ENCODE measurements at places on chromosomes 6 and 20. TPM values are rescaled to one million over a fixed set of nuclear protein-coding genes. Genes with fewer than 3 reads are reported as not detected.

HS3ST5 gene
- total RNA-seq, result not detected

DNA sequence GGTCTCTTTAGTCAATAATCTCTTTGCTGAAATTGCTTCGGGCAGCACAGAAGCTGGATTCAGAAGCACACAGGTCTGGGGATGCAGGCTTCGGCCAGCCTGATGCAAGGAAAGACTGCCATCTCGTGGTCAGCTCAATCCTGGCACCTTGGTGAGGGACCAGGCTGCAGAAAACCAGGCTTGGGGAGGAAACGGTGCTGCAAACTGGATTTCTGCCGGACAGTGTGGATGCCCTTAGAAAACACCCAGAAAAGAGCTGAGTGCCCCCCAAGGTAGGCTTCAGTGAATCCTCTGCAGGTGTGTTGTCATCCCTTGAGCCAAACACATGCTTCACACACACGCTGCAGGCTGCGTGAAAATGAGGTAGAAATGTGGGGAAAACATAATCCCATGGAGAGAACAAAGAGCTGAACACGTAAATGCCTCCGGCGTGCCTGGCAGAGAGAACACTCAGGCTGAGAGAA, 89.8 kb upstream of the PAX1 start:
- H3K4me1 ChIP-seq, result no peaks in the 10 kb centered on the region
- H3K27ac ChIP-seq, result no peak overlapping the region
- no peak overlapping the region for H3K4me3 ChIP-seq
- peak; percentile 17 for DNase-seq
- no peaks in the 10 kb centered on the region for H3K36me3 ChIP-seq

- no peak overlapping the region for H3K4me3 ChIP-seq
- DNase-seq, result no peak
- peaks cover 9% of the 10 kb centered on the region for H3K27me3 ChIP-seq
- no peak overlapping the region for H3K27ac ChIP-seq
- no peaks in the 10 kb centered on the region for H3K36me3 ChIP-seq
- no peaks in the 10 kb centered on the region for H3K4me1 ChIP-seq
These were observed 6.8 kb downstream of the GUCA1A start for GRCh38 chr6:42179945-42180313.

DNA sequence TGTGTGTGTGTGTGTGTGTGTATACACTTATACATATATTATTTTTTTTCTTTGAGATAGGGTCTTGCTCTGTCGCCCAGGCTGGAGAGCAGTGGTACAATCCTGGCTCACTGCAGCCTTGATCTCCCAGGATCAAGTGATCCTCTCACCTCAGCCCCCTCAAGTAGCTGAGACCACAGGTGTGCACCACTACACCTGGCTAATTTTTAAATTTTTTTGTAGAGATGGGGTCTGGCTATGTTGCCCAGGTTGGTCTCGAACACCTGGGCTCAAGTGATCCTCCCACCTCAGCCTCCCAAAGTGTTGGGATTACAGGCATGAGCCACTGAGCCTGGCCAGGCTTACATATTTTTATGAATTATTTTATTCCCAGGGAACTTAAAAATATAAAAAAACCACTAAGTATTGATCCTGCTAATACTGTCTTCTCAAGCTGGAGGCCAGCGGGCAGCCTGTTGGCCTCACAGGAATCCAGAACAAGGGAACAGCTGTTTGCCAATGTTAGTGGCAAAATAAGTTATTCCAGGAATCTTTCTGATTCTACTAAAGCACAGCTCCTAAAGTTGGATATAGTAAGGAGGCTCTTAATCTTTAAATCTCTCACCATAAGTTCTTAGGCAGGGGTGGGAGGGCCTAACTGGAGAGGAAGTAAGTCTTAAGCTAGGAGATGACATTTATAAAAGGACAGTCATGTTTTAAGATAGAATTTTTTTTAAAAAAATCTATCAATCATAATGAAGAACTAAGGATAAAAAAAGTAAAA, 135.5 kb upstream of the NUP153 start:
- H3K36me3 ChIP-seq, result no peaks in the 10 kb centered on the region
- no peak overlapping the region for H3K4me3 ChIP-seq
- no peaks in the 10 kb centered on the region for H3K4me1 ChIP-seq

PRDM1 gene
- 2.4 TPM for total RNA-seq

DNA sequence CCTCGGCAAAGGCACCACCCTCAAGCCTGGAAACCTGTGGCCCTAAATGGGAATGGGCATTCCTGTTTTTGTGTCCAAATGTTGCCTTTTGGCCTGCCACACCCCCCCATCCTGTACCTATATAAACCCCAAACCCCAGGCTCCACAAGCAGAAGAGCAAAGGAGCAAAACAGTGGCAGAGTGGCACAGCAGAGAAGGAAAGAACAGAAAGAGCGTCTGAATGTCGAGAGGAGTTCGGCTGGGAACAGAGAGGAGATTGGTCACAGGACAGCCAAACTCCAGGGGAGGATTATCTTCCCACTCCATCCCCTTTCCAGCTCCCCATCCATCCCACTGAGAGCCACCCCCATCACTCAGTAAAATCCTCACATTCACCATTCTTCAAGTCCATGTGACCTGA, 58.0 kb upstream of the PREP start:
- DNase-seq, result no peak
- no peak overlapping the region for H3K4me3 ChIP-seq
- H3K27ac ChIP-seq, result no peak overlapping the region

OPRM1 gene
- not detected for total RNA-seq

DNA sequence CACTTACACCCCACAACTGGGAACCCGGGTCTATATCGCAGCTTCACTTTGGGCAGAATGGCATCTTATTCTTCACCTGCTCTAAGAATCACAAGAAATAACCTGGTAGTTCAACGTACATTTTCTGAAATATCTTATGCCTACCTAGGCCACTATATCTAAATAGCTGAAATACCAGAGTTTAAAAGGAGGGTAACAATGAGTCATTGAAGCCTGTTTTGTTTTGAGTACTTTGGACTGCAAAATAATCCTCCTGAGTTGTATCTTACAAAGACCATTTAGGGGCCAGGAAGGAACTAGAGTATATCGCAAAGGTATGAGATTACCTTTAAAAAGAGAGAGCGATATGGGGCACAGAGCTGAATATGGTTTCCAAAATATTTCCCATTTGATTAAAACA, 96.7 kb upstream of the NUP153 start:
- no peak overlapping the region for H3K4me3 ChIP-seq
- no peak overlapping the region for H3K27ac ChIP-seq
- H3K27me3 ChIP-seq, result no peaks in the 10 kb centered on the region
- peaks cover 79% of the 10 kb centered on the region for H3K36me3 ChIP-seq
- DNase-seq, result no peak
- peaks cover 7% of the 10 kb centered on the region for H3K4me1 ChIP-seq

- no peaks in the 10 kb centered on the region for H3K27me3 ChIP-seq
- DNase-seq, result no peak
- no peak overlapping the region for H3K27ac ChIP-seq
- H3K4me3 ChIP-seq, result no peak overlapping the region
- H3K4me1 ChIP-seq, result no peaks in the 10 kb centered on the region
- H3K36me3 ChIP-seq, result no peaks in the 10 kb centered on the region
These were observed 375.1 kb upstream of the MMS22L start for GRCh38 chr6:97658090-97658489.

DNA sequence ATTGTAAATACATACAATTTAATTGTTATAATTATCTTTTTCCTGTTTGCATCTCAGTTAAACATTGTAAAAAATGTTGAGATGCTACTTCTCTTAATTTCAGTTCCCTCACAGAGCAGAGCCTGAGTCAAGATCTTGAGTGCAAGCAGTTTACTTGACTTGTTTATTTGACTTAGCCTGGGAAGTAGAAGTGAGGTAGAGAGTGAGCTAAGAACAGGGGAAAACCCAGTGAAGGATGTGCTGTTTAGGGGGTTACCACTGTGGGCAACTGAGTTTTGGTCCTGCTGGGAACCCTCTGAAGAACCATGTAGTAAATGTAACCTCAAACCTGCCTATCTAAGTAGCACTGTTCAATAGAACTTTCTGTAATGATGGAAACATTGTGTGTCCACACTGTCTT, 495.2 kb upstream of the FLRT3 start:
- no peaks in the 10 kb centered on the region for H3K36me3 ChIP-seq
- H3K4me1 ChIP-seq, result no peaks in the 10 kb centered on the region
- H3K27me3 ChIP-seq, result no peaks in the 10 kb centered on the region
- H3K4me3 ChIP-seq, result no peak overlapping the region
- H3K27ac ChIP-seq, result no peak overlapping the region

- no peak for DNase-seq
- no peaks in the 10 kb centered on the region for H3K27me3 ChIP-seq
- no peaks in the 10 kb centered on the region for H3K4me1 ChIP-seq
- H3K36me3 ChIP-seq, result no peaks in the 10 kb centered on the region
These were observed 64.0 kb downstream of the BMP2 start for GRCh38 chr20:6831461-6831860.

DNA sequence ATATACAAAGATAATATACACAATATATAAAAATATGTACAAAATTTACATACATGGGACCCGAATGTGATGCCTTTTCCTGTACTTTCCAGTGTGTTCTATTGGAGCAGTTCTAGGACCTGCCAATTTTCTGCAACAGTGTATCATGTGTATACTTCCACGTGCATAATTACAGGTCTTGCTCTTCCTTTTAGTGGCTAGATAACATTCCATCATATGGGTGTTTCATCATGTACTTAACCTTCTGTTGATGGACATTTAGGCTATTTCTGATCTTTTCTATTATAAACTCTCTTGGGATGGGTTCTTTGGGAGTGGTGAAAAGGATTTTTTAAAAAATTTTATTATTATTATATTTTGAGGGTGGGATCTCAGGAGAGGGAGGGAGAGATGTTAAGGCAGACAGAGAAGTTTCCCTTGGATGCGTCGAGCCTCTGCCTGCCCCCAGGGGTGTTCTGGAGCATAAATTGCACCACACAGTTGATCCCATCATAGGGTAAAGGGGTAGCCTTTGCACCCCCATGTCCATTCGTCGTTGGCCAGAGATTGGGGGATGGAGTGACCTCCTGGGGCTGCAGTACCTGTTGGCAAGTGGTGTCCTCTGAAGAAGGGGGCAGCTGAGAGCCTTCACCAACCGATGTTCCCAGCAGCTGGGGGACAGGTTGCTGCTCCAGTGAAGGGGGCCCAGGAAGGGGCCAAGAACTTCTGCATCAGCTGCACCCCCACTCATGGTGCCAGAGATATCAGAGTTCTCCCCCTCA, 110.3 kb downstream of the TOX2 start:
- no peaks in the 10 kb centered on the region for H3K4me1 ChIP-seq
- H3K4me3 ChIP-seq, result no peak overlapping the region
- H3K27ac ChIP-seq, result no peak overlapping the region
- H3K27me3 ChIP-seq, result no peaks in the 10 kb centered on the region
- no peaks in the 10 kb centered on the region for H3K36me3 ChIP-seq
- no peak for DNase-seq

SLC26A8 gene
- total RNA-seq, result not detected

DNA sequence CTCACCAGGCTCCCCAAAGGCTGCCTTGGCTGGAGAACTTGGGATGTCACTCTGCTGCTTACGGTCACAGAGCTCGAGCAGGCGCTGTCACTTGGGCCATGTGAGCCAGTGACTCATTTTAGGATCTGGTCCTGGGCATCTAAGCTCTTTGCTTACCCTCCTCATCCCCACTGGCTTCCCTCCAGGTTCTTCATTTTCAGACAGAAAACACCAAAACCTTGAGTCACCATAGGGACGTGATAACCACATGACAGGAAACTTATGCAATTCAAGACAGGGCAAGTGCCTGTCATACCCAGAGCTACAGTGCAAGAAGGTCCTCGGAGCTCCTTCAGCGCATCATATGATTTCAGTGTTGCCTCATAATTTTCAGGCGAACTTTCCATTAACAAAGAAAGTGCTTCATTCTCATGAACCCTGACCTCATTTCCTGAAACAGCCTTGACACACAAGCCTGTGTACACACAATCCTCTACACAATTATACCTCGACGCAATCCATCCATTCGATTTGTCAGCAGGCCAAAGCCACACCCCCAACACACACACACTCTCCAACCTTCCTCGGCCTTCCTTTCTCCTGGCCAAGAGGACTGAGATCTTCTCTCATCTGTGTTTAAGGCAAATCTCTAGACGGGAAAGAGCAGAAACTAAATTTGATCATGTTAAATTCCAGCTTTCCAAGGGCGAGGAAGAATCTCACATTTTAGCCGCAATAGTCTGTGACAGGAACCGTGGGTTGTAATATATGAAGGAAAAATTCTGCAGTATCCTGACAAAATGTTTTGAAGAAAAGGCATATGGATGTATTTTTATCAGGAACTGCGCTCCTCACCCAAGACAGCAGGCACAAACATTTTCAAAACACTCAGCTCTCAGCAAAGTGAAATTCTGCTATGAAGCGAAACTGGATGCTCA, 25.3 kb downstream of the TBC1D7 start:
- peaks cover 20% of the 10 kb centered on the region for H3K4me1 ChIP-seq
- no peak overlapping the region for H3K4me3 ChIP-seq
- no peaks in the 10 kb centered on the region for H3K27me3 ChIP-seq
- peak; percentile 58 for DNase-seq
- peak overlapping the region; percentile 57 for H3K27ac ChIP-seq

- peak overlapping the region; percentile 17 for H3K27ac ChIP-seq
- H3K27me3 ChIP-seq, result peaks cover 7% of the 10 kb centered on the region
- no peaks in the 10 kb centered on the region for H3K36me3 ChIP-seq
- peaks cover 18% of the 10 kb centered on the region for H3K4me1 ChIP-seq
These were observed 112.8 kb downstream of the ASXL1 start for GRCh38 chr20:32470940-32471339.

PRDM13 gene
- total RNA-seq, result not detected

GSTA3 gene
- total RNA-seq, result not detected

DNA sequence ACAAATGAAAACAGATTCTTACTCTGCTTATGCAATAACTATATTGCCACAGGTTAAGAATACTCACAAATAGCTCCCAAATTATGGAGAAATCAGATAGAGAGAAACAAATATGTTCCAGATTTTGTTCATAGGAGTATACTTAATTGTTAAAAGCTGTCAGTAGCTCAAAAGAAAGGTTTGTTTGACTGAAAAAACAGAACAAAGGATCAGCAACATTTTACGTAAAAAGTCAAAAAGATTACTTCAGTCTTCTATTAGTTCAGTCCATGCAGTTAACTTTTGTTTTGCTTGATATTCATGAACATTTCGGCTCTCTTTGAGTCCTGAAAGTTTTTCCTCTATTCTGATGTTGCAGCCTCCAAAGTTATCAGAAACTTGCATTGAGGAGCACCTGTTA, 13.4 kb upstream of the NANP start:
- H3K27ac ChIP-seq, result no peak overlapping the region
- no peaks in the 10 kb centered on the region for H3K36me3 ChIP-seq
- no peaks in the 10 kb centered on the region for H3K27me3 ChIP-seq
- no peak for DNase-seq

DNA sequence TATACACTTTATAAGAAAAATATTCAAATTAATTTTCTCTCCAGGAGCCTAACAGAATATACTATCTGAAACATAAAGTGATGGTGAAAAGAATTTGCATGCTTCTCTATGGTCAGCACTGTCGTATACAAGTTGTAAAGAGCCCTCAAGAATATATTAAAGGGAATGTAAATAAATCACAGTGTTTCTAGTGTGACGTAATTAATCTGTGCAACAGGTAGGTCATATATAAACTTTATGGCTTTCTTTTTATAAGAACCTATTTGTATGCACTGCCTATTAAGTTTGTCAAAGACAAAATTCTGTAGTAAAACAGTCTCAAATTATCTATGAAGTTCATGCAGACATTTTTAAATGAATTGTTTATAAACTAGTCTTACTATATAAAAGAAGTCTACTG, 347.9 kb upstream of the EYS start:
- H3K27ac ChIP-seq, result no peak overlapping the region
- H3K4me1 ChIP-seq, result no peaks in the 10 kb centered on the region
- H3K27me3 ChIP-seq, result no peaks in the 10 kb centered on the region
- DNase-seq, result no peak
- no peak overlapping the region for H3K4me3 ChIP-seq
